T-cell (primary cell): ENCODE measurements at places on chromosomes 5 and 9. TPM values are rescaled to one million over a fixed set of nuclear protein-coding genes. Genes with fewer than 3 reads are reported as not detected.

DNA sequence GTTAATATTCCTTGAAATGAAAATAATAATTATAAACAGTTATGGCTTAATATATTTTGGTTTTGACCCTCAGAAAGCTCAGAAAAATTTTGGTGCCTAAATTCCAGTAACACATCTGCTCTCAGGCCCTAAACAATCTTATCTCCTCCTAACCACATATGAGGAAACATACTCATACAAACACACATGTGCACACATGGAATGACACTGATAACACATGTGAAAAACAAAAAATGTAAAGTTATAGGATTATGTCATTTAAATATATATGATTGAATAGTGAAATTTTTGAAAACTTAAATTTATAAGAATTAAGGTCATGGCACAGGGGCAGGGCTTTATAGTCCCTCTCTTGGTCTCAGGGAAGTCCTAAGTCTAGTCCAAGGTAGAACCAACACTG, 127.2 kb upstream of the TRPC7 start:
- no peaks in the 10 kb centered on the region for H3K36me3 ChIP-seq
- H3K27me3 ChIP-seq, result no peaks in the 10 kb centered on the region
- no peak for DNase-seq
- H3K4me1 ChIP-seq, result no peaks in the 10 kb centered on the region
- no peak overlapping the region for H3K4me3 ChIP-seq
- no peak overlapping the region for H3K27ac ChIP-seq

GRCh38 chr5:117161718-117162335, 587.2 kb upstream of the SEMA6A start:
- H3K27me3 ChIP-seq, result no peaks in the 10 kb centered on the region
- no peak for DNase-seq
- H3K36me3 ChIP-seq, result no peaks in the 10 kb centered on the region
- H3K4me1 ChIP-seq, result no peaks in the 10 kb centered on the region
- H3K4me3 ChIP-seq, result no peak overlapping the region
- no peak overlapping the region for H3K27ac ChIP-seq

DNA sequence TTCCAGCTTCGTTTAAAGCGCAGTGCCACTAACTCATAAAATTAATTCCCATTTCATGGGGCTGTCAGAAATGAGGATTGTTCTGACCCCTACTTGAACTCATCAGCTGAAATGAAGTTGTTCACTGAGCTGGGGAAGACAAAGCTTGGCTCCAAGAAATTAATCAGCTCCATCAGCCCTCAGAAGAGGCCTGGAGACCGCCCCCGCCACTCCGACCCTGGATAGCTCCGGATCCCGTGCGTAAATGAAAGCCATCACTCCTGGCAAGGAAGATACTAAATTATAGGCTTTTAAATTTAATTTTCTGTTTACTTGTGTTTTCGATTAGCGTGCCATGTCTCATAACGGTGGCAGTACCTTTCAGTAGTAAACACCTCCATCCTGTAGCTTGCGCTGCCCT, 142.8 kb upstream of the IRX2 start:
- no peak overlapping the region for H3K27ac ChIP-seq
- DNase-seq, result no peak
- H3K4me3 ChIP-seq, result no peak overlapping the region
- no peaks in the 10 kb centered on the region for H3K27me3 ChIP-seq

GRCh38 chr9:18822850-18823249, 210.2 kb downstream of the SAXO1 start:
- H3K4me3 ChIP-seq, result no peak overlapping the region
- H3K27ac ChIP-seq, result no peak overlapping the region
- no peaks in the 10 kb centered on the region for H3K36me3 ChIP-seq
- peaks cover 10% of the 10 kb centered on the region for H3K4me1 ChIP-seq
- H3K27me3 ChIP-seq, result no peaks in the 10 kb centered on the region

DNA sequence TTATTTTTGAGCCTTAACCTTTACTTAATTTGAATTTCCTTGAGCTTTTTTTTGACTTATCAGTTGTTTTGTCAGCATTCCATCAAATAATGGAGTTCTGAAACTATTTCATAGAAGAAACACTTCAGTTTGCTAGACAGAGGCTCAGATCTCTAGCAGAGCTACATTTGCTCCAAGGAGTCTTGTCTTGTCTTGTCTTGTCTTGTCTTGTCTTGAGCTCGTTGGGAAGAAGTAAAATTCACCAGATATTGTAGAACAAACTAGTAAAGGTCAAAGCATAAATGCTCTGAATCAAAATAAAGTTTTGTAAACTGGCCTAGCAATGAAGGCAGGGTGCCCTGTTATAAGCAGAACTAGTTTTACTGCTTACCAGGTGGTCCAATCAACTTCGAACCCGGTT, 33.5 kb downstream of the RAB24 start:
- no peak for DNase-seq
- H3K4me3 ChIP-seq, result no peak overlapping the region
- H3K27ac ChIP-seq, result no peak overlapping the region
- H3K36me3 ChIP-seq, result peaks cover 87% of the 10 kb centered on the region
- no peaks in the 10 kb centered on the region for H3K4me1 ChIP-seq

GRCh38 chr9:3040761-3041160, 196.9 kb upstream of the PUM3 start:
- H3K4me3 ChIP-seq, result no peak overlapping the region
- no peaks in the 10 kb centered on the region for H3K36me3 ChIP-seq
- no peaks in the 10 kb centered on the region for H3K4me1 ChIP-seq
- DNase-seq, result no peak
- H3K27ac ChIP-seq, result no peak overlapping the region
- H3K27me3 ChIP-seq, result no peaks in the 10 kb centered on the region

DNA sequence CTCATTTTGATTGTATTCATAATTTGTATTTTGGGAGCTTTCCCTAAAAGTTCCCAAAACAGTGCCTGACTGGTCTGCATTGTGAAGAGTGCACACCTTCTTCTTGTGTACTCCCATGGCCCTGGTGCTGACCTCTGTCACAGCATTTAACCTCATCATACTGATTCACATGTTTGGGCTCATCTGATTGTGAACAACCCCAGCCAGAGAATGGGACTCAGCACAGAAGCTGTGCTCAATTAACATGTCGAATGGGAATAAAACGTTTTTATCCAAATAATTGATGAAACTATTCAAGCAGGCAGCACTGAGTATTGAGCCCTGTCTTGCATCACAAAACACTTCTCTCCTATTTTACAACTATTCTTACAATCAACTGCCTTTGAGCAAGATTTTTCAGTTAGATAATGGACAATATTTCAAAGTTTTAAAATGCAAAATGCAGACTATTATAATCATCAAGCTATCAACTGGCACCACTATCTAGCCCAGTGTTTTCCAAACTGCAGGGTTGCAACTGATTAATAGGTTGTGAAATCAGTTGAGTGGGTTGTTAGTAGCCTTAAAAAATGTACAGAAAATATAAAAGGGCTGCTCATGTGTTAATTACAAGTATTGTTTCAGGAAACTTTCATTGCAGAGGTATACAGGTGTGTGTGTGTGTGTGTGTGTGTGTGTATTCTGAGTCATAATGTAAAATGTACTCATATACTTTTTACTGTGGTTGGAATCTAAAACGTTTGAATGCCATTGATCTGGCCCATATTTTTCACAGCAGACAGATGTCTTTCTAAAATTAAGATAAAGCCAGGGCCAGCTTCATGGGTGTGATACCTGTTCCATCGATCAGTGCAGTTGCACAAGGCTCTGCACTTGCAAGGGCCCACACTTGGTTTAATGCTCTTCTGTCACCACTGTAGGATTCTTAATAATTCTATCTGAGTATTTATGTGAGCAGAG, 190.5 kb downstream of the PIK3R1 start:
- no peaks in the 10 kb centered on the region for H3K27me3 ChIP-seq
- H3K4me1 ChIP-seq, result peaks cover 6% of the 10 kb centered on the region
- H3K27ac ChIP-seq, result no peak overlapping the region
- no peaks in the 10 kb centered on the region for H3K36me3 ChIP-seq
- no peak for DNase-seq
- H3K4me3 ChIP-seq, result no peak overlapping the region

GRCh38 chr5:134521841-134522240, 3.6 kb upstream of the JADE2 start:
- DNase-seq, result no peak
- no peaks in the 10 kb centered on the region for H3K36me3 ChIP-seq
- no peak overlapping the region for H3K4me3 ChIP-seq
- H3K27me3 ChIP-seq, result no peaks in the 10 kb centered on the region
- peaks cover 10% of the 10 kb centered on the region for H3K4me1 ChIP-seq

DNA sequence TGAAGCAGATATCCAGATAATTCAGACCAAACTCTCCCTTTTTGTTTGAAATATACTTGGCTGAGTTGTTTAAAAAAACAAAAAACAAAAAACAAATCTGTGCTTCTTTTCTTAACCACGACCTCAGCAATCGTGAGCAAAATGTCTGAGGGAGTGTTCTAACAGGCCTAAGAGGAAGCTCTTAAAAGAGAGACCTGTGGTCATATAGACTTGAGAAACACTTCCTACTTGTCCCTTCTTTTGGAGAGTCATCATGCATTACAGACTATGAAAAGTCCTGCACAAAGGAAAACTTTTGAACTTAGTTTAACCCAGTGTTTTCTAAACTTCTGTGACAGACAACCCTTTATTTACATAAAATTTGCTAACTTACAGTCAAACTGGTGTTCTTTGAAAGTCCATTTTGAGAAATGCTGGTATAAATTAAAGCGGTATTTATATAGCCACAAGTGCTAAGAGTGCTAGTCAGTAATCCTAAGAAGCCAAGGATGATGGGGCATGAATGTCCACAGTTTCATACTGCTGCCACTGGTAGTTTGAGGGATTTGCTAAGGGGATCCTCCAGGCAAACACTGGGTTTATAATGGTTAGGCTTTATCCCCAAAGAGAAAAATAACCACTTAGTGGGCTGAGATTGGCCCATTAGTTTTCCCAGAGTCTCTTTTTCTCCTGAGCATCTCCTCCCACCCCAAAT, 199.8 kb downstream of the LRRC70 start:
- H3K4me3 ChIP-seq, result no peak overlapping the region
- H3K27me3 ChIP-seq, result no peaks in the 10 kb centered on the region
- DNase-seq, result no peak
- H3K36me3 ChIP-seq, result no peaks in the 10 kb centered on the region

- no peaks in the 10 kb centered on the region for H3K27me3 ChIP-seq
- H3K27ac ChIP-seq, result no peak overlapping the region
- peaks cover 6% of the 10 kb centered on the region for H3K4me1 ChIP-seq
- no peak overlapping the region for H3K4me3 ChIP-seq
- no peaks in the 10 kb centered on the region for H3K36me3 ChIP-seq
These were observed 102.5 kb upstream of the GABRP start for GRCh38 chr5:170681013-170681433.

- no peaks in the 10 kb centered on the region for H3K36me3 ChIP-seq
- DNase-seq, result no peak
- H3K27ac ChIP-seq, result no peak overlapping the region
- H3K4me3 ChIP-seq, result no peak overlapping the region
- peaks cover 12% of the 10 kb centered on the region for H3K4me1 ChIP-seq
These were observed 9.3 kb upstream of the FRRS1L start for GRCh38 chr9:109176386-109176785.

DNA sequence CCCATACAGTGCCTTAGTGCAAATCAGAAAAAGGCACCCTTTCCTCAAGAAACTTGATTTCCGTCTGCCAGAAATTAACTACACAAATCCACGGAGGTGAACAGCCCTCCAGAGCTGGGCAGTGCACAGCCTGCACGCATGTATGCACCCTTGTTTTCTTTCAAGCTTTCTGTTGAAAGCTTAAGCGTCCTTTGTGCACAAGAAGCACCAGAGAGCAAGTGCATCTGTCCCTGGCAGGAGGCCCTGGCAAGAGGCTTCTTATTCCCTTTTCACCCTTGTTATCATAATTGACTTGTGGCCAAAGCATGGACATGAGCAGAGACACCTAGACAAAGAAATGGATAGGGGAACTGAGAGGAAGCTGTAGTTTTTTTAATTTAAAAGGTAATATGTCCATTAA, 47.4 kb upstream of the ATG10 start:
- H3K4me1 ChIP-seq, result no peaks in the 10 kb centered on the region
- no peaks in the 10 kb centered on the region for H3K36me3 ChIP-seq
- no peaks in the 10 kb centered on the region for H3K27me3 ChIP-seq

DNA sequence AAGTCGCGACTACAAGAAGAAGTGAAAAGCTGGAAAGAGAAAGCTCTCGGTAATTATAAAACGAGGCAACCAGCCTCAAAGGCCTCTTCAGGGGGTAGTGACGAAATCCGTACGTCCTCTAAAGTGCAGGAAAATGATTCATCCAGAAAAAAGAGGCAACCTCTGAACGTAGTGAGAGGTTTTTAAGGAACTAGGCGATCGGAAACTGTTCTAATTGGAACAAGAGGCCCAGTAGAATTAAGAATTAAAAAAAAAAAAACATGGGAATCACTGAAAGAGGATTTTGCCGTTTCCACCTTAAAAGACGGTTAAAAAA, 1.0 kb downstream of the CSNK1A1 start:
- no peaks in the 10 kb centered on the region for H3K27me3 ChIP-seq
- peak overlapping the region; percentile 98 for H3K27ac ChIP-seq
- H3K4me3 ChIP-seq, result peak overlapping the region; percentile 98

DNA sequence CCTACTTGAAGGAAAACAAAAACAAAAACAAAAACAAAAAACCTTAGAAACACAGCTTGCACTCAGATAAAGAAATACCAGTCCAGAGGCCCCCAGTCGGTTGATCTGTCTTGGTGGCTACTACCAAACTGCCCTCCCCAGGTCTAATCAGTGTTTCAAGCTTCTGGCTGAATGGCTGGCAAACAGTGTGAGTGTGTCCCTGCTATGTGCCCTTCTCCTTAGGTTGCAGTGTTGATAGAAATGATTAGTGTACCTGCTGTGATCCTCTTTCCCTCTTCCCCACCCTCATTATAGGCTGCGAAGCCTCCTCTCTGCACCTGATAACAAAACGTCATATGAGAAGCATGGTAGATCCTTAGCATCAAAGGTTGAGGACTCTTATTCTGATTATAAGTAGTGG, 12.8 kb downstream of the NR4A3 start:
- no peak overlapping the region for H3K4me3 ChIP-seq
- no peak overlapping the region for H3K27ac ChIP-seq
- H3K27me3 ChIP-seq, result peaks cover 5% of the 10 kb centered on the region
- no peaks in the 10 kb centered on the region for H3K36me3 ChIP-seq
- H3K4me1 ChIP-seq, result no peaks in the 10 kb centered on the region

- no peaks in the 10 kb centered on the region for H3K27me3 ChIP-seq
- peaks cover 35% of the 10 kb centered on the region for H3K4me1 ChIP-seq
- H3K27ac ChIP-seq, result peak overlapping the region; percentile 53
- peak overlapping the region; percentile 34 for H3K4me3 ChIP-seq
- no peaks in the 10 kb centered on the region for H3K36me3 ChIP-seq
These were observed 11.4 kb upstream of the GRIN1 start for GRCh38 chr9:137127301-137128157.

DNA sequence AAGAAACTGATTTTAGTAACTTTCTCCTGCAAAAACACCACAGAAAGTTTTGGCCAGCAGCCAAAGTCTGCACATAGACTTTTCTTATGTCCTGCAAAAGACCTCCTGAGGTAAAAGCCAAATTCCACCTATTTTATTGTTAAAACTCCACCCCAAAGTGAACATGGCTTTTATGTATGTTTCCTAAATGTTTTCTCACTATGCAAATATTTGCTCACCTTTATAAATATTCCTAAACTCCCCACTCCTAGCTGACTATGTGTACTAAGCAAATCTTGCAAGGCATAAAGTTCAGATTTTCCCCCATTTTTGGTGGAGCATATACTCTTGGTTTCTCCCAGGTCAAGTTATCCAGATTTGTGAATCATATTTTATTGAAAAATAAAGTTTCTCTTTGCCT, 446.2 kb downstream of the DNAH5 start:
- no peak overlapping the region for H3K4me3 ChIP-seq
- no peak for DNase-seq
- no peaks in the 10 kb centered on the region for H3K36me3 ChIP-seq

Gene TRIM36
- not detected for total RNA-seq

Gene LCN2
- not detected for total RNA-seq

Gene SPINK9
- not detected for total RNA-seq

Gene TRIM41
- total RNA-seq, result 32.2 TPM

Gene CREB3
- 18.2 TPM for total RNA-seq

Gene FCN2
- not detected for total RNA-seq

Gene SLC34A1
- 0.16 TPM for total RNA-seq

Gene PCDHGA11
- total RNA-seq, result 0.44 TPM

Gene EPB41L4B
- 0.26 TPM for total RNA-seq
